Amniotic epithelial cell (primary cell): ENCODE measurements at places on chromosomes 11 and 22.

GRCh38 chr11:783581-784015 lies 6.3 kb downstream of the CEND1 start:
- peak; percentile 72 for DNase-seq

- peak; percentile 10 for DNase-seq
These were observed 184.0 kb upstream of the GUCY1A2 start for GRCh38 chr11:107202241-107202640.

- no peak for DNase-seq
These were observed 24.4 kb upstream of the BIRC3 start for GRCh38 chr11:102292933-102293332.

DNA sequence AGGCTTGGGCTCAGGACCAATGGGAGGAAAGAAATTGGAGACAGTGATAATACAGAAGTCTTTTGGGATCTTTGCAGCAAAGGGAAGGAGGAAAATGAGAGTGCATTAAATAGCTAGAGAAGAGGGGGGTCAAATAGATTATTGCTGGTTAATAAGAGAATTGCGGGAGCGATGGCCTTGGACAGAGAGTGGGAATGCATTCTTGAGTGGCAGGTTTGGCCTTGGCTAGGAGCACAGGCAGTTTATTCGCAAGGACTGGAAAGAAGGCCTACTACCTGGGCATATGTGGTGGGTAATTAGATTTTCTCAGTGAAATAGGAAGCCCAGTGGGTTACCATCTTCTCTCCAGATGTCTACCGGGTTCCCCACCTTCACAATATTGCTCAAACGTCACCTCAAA lies 3.5 kb upstream of the MEN1 start:
- DNase-seq, result no peak

- DNase-seq, result no peak
These were observed 6.2 kb upstream of the RANBP1 start for GRCh38 chr22:20109411-20110358.

GRCh38 chr11:32953700-32954099 lies 61.1 kb downstream of the QSER1 start:
- DNase-seq, result no peak

- peak; percentile 17 for DNase-seq
These were observed 46.9 kb downstream of the MSANTD4 start for GRCh38 chr11:105975128-105975527.

DNA sequence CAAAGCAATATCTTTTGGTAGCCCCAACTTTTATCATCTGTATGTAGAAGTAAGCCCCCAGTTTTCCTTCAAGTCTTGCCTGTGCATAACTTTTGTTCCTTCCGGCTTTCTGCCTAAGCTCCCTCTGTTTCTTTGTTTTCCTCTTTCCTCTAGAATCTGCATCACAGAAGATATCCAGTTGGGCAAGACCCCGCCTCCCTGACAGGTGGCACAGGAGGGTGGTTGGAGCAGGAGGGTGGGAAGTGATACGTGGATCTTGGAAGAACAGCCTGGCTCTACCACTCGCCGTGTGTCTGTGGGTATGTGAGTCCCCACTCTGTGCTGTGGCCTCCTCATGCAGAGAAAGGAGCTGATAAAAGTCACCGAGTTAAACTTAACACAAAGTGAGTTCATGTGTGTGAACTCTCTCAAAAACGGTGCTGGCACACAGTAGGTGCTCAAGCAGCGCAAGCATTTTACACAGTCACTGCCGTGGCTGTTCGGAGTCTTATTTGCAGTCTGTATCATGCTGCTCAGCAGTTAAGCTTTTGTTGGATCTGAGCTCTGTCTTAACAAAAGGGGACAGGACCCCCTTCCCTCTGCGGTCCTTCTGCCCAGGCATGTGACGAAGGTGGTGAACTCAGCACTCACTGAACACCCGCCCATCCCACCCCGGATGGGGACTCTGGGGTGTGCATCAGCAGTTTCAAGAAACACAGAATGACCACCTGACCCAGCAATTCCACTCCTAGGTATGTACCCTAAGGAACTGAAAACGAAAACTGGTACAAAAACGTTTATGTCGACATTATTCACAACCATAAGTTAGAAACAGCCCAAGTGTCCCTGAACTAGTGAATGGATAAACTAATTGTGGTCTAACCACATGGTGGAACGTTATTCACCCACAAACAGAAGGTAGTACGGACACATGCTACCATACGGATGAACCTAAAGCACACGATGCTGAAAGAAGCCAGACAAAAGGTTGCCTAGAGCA lies 249.1 kb downstream of the CTTN start:
- DNase-seq, result no peak

DNA sequence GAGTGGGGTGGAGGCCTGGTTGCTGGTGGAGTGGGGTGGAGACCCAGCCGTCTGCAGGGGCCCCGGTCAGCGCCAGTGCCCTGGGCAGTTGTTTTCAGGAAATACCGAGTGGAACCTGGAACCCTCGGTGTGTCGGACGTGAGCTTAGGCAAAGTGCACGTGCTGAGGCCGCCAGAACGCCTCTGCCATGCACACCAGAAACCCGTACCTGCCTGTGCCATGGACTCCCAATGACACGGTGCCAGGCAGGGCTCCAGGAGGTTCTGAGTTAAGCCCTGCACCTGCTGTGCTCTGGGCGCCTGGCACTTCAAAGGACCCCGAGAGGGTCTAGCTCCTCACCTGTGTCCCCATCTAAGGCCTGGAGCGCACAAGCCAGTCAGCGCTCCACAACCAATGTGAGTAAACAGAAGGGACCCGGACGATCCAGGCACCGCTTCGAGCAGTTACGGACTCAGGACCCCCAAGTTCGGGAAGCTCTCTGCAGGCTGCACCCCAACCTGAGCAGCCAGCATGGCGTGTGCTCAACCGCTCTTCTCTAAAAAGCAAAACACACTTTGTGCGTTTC lies 12.3 kb downstream of the TOLLIP start:
- DNase-seq, result no peak

- DNase-seq, result peak; percentile 80
These were observed 11.9 kb upstream of the MDK start for GRCh38 chr11:46369458-46370152.
